ENCODE measurements at places on chromosomes 7 and 10.

DNA sequence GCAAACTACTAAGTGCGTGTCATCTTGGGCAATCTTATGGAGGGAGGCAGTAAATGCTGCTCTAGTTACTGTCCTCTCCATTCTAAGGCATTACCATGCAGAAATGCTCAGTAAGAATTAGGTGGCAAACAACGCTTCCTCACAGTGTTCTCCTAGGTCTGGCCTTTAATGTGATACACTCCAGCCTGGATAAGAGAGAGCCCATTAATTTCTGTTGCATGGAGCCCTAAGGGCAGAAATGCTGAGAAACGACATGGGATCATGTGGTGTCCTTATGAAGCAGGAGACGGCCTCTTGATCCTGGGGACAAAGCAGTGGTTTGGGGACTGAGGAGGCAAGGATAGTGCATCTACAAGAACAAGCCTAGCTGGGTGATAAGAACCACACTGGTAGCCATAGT lies 44.0 kb downstream of the SLC25A13 start:
- no peak for DNase-seq

DNA sequence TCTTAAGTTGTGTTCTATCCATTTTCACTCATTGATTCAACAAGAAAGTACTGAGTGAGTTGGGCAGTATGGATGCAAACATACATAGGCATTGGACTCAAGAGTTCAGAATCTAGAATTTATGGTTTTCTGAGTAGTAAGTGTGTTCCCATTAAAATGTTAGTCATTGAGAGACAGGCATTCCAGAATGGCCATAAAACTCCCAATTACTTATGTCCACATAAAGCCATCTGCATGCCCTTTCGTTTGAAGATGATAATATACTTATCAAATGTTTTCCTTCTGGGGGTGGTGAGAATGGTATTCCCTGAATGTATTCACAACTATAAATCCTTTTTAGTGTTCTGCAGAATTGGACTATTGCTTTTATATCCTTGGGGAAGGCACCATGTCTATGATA lies 131.6 kb downstream of the CD36 start:
- peak; percentile 60 for DNase-seq

DNA sequence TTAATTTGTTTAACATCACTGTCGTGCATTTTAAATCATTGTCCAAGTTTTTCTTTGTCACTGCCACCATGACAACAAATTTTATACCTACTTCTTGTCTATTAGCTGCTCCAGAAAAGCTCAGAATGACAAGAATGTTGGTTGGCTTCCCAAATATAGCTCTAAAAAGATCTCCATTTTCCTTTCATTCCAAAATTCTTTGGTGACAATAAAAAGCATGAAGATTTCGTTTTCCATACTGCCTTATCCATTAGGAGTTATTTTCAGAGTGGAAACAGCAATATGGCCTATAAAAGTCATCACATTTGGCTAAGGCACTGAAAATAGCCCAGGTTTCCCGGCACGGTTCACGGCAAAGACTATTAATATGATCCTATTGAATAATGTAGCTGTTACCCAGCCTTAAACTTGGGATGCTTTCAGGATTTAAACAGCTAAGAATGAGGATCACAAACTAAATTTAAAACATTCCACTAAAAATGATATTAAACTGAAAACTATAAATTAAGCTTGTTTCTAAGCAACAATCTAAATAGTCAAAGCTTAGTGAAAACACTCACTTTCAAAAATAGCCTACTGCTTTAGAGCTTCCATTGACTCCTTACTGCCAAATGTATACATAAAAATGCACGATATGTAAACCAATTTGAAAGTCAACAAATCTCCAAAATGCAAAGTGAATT lies 2.7 kb downstream of the CTTNBP2 start:
- DNase-seq = no peak

DNA sequence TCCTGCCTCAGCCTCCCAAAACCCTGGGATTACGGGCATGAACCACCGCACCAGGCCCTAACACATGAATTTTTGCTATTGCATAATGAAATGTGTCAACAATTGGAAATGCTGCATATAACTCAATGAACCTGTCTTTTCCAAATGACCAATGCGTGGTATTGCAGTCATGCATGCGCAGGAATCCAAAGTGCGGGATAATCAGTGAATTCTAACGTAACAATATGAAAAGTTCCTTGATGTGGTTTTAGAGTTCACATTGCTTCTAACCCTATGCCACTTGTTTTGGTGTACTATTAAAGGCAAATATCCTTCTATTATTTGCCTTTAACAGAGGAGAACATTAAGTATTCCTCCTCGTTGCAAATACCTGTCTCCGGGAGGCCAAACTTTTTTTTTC lies 10.5 kb downstream of the TDRD1 start:
- DNase-seq = no peak

GRCh38 chr7:1151653-1152425 lies 8.2 kb downstream of the ZFAND2A start:
- DNase-seq = no peak

Data from fibroblast of skin of abdomen (primary cell).